ENCODE measurements at places on chromosomes 3 and 15. TPM values are rescaled to one million over a fixed set of nuclear protein-coding genes. Genes with fewer than 3 reads are reported as not detected.

DNA sequence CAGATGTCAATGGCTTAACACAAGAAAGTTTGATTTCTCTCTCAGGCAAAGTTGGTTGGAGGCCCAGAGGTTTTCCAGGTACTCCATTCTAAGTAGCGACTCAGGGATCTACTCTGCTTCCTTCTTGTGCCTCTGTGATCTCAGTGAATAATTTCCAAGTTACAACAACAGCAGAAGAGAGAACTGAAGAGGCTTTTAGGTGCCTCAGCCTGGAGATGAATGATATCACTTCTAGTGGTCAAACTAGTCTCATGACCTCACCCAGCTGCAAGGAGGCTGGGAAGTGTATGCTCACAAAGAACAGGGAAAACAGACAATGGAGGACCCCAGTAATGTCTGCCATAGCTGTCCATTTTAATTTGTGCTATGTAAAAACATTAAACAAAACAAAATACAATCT, 4.6 kb upstream of the PRICKLE2 start:
- DNase-seq: no peak

- no peak for DNase-seq
Measured at GRCh38 chr3:21795921-21796320, 44.9 kb upstream of the ZNF385D start.

GRCh38 chr3:177693616-177694264, 496.5 kb upstream of the TBL1XR1 start:
- DNase-seq: no peak

DNA sequence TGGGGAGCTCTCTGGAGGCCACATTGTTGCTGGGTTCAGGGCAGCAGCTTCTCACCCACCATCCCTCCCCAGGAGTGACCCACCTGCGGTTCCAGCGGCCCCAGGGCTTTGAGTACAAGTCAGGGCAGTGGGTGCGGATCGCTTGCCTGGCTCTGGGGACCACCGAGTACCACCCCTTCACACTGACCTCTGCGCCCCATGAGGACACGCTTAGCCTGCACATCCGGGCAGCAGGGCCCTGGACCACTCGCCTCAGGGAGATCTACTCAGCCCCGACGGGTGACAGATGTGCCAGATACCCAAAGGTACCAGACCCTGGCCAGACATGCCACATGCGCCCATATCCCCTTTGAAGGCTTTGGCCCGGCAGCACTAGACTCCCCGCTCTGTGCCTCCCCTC, 26.1 kb downstream of the SHF start:
- DNase-seq: no peak

- no peak for DNase-seq
Measured at GRCh38 chr3:15007681-15008141, 57.4 kb downstream of the MRPS25 start.

- DNase-seq: no peak
Measured at GRCh38 chr3:60552581-60552980, 698.7 kb downstream of the FHIT start.

DNA sequence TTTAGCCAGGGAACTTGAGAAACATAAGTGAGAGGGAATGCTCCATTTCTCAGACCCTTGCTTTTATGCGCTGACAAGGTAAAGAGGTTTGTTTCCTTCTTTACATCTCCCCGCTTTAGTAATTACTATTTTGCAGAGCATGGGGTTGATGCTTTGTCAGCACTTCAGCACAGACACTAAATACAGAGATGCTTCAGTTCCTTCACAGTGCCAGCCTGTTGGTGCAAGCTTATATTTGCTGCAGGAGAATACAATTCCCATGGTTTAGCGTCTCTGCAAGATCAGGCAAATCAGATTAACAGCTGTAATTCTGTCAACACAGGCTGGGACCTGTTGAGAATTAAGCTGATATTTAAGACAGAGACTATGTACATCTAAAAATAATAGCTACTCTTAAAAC, 2.9 kb downstream of the FMN1 start:
- no peak for DNase-seq

GRCh38 chr3:178059119-178059518, 477.1 kb upstream of the KCNMB2 start:
- no peak for DNase-seq

Gene FGF12
- total RNA-seq: 504 TPM

Gene ALPK3
- 268 TPM for total RNA-seq
